Smooth muscle cell of trachea (primary cell): ENCODE measurements at places on chromosomes 13 and 19. TPM values are rescaled to one million over a fixed set of nuclear protein-coding genes. Genes with fewer than 3 reads are reported as not detected.

TPTE2 gene
- total RNA-seq: not detected in 2 replicates

RASGRP4 gene
- not detected in 2 replicates for total RNA-seq

LHB gene
- not detected in 2 replicates for total RNA-seq

ZNF665 gene
- total RNA-seq: 4.8 and 7.4 TPM in 2 replicates

IFNL4 gene
- not detected in 2 replicates for total RNA-seq

PLPP2 gene
- 42.5 and 76.9 TPM in 2 replicates for total RNA-seq

NCCRP1 gene
- total RNA-seq: under 0.01 TPM in 1 of 2 replicates, not detected in the other

CCDC70 gene
- total RNA-seq: not detected in 2 replicates

FGF21 gene
- not detected in 2 replicates for total RNA-seq

DBP gene
- 11.6 and 14.1 TPM in 2 replicates for total RNA-seq

KLHL1 gene
- total RNA-seq: not detected in 2 replicates

CRX gene
- not detected in 2 replicates for total RNA-seq

ADGRE3 gene
- not detected in 2 replicates for total RNA-seq

ADGRL1 gene
- total RNA-seq: 2.0 and 5.0 TPM in 2 replicates

ZNF57 gene
- 4.1 and 4.4 TPM in 2 replicates for total RNA-seq

ANGPTL8 gene
- total RNA-seq: not detected in 2 replicates
